Left hindlimb (tissue), 1 donor: ENCODE measurements at places on chromosomes 4 and X.
A peak's percentile ranks its signal among the peaks of the same experiment; 100 is the strongest.

- no peak for DNase-seq
Measured at GRCh38 chr4:101291198-101291597, 56.1 kb downstream of the PPP3CA start.

GRCh38 chr4:114393295-114394038 is 205.1 kb upstream of the UGT8 start:
- no peak for DNase-seq

DNA sequence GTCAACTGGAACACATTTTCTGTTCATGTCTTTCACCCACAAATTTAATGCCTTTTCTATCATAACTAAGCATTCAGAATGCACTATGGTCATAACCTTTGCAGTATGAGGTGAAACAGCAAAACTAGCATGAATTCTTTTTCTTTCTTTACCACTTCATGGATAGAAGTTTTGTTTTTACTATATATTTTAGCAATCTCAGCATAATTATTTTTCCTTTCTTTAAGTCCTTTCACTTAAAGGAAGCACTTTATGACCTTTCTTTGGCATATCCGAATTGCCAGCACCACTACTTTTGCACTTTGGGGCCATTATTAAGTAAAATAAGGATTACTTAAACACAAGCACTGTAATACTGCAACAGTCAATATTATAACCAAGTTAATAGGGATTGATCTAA is 115.1 kb upstream of the DKK2 start:
- DNase-seq, result no peak

DNA sequence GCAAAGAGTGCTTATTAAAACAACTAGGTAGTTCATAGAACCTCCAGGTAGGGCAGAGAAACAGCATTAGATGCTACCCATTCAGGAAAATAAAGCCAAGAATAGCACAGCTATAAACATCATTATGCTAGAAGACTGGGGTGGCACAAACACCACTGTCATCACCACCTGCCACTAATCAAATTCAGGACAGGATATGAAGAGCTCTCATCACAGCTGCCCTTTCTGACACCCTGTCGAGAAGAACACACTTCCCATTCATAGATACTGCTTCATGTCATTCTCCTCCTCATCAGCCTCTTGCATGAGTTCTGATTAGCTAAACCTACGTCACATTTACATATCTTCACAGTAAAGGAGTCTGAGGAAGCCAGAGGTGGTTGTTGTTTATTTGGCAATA is 692.3 kb upstream of the HS3ST1 start:
- DNase-seq, result no peak

- peak; percentile 77 for DNase-seq
Measured at GRCh38 chr4:680928-681645, 6.7 kb downstream of the MYL5 start.

DNA sequence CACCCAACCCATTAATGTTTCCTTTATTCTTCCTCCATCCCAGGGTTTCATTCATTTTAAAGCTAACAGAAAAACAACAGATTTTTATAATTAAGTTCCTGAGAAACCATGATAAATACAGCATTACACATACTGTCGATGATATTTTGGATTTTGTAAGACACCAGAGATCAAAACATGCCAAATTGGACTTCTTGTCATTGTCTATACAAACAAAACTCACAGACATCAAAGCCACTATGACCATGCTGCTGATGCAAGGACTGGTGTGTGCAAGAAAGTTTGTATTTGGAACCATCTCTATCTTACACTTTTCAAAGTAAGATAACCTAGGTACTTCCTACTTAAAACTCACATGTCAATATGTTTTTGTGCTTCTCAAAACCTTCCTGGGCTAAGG is 294.0 kb upstream of the UGT8 start:
- DNase-seq, result no peak

GRCh38 chr4:150384249-150384648 is 197.7 kb upstream of the MAB21L2 start:
- DNase-seq, result no peak

DNA sequence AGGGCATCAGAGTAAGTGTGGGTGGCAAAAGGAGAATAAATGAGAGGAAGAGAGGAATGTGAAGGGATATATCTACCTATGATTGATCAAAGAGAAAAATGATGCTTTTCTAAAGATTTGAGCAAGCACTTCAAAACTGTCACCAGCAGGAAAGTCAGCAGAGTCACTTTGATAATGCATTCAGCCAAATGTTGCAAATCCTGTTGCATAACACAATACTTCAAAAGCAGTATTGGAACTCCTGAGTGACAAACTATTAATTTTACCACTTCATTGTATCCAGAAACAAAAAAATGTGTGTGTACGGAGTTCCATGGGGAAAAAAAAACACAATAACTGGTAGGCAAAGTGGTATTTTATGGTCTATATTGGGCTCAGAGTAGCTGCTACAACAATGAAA is 160.3 kb downstream of the EMCN start:
- DNase-seq, result no peak

- no peak for DNase-seq
Measured at GRCh38 chr4:54227256-54228055, 1.6 kb upstream of the PDGFRA start.

DNA sequence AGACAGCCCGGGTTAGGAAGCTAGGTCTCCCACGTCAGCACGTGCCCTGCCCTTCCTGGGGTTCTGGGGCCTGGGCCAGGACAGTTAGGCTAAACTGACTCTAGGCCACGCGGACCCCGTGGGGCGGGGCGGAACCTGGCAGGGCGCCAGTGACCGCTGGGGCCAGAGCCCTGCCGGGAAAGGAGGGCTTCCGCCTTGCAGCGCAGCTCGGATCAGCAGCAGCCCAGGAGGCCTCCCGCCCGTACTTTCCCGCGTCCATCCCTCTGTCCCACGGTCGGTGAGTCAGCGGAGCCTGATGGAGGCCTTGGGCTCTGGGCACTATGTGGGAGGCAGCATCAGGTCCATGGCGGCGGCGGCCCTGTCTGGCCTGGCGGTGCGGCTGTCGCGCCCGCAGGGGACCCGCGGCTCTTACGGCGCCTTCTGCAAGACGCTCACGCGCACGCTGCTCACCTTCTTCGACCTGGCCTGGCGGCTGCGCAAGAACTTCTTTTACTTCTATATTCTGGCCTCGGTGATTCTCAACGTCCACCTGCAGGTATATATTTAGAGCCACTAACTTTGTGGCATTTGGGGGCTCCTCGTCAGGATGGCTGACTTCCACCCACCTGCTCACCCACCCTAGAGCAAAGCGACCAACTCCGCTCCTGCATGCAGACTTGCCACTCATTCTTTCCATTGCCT is at the start of gene SMIM10:
SMIM10 (plus strand) TSS at position 191 of the 681 bp plus-strand sequence; CDS start at position 296, 105 bp downstream.
- DNase-seq, result peak; percentile 83

DNA sequence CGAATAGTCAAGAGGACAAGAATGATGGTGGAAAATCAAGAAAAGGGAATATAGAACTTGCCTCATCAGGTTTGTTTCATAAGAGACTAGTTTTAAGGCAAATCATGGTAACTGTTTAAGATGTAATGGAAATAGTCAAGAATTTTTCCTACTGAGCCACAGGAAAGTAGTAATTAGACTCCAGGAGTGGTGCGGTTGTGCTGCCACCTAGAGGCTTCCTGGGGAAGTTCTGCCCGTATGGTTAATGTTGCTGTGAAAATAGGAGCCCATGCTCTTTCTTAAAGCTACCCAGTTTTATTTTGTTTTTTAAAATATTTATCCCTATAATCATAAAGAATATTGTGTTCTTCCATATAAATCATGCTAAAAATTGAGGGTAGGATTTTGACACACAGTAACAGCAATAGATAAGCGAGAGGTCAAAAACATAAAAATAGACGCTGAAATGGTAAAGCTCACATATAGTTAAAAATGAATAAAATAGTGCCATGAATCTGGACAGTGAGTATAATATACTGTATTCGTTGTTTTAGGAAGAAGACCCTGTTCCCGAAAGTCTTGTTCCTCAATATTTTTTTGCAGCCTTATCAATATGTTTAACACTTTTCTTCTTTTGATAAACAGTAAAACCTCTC is 87.0 kb downstream of the PHOX2B start:
- DNase-seq, result peak; percentile 76

GRCh38 chr4:71495454-71495853 is 156.6 kb downstream of the SLC4A4 start:
- DNase-seq, result no peak

GRCh38 chr4:184397516-184398163 is 76.7 kb downstream of the IRF2 start:
- no peak for DNase-seq

- DNase-seq, result no peak
Measured at GRCh38 chr4:86561256-86561655, 32.9 kb upstream of the PTPN13 start.

DNA sequence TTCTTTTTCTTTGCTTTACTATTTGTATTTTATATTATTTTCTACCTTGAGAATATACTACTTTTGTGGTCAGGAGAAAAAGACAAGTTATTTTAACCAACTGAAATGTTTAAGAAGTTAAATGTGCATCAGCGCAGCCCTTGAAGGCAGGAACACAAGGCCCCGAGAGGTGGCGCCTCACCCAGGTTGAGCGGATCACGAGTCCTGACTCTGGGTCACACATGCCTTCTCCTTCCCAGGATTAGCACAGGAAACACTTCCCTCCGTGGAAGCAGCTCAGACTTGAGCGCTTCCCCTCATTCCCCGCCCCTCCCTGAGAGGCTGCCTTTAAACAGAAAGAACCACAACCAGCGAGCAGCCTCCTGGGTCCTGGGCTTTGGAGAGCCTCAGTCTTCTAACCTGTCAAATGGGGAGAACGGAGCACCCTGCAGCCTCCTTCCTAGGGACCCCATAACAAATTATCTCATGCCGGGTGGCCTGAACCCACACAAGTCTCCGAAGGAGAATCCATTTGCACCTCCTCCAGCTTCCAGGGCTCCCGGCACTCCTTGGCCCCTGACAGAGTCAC is 217.6 kb downstream of the AFAP1 start:
- DNase-seq, result no peak

DNA sequence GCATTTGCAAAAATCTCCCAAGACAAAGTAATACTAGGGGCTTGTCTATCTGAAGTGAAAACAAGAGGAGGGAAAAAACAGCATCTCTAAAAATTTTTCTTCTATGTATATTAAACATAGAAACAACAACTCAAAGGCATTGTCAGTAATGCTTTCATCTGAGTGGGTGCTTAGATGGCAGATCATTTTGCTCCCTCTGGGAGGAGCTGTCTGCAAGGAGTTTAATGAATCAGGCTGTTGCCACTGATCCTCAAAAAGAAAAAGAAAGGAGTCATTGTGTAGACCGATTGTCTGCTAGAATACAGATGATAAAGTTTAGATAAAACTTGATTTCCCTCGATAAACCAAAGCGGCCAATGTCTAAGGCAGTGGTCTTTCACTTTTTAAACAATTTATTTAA is 49.7 kb upstream of the KLHL8 start:
- DNase-seq, result no peak

DNA sequence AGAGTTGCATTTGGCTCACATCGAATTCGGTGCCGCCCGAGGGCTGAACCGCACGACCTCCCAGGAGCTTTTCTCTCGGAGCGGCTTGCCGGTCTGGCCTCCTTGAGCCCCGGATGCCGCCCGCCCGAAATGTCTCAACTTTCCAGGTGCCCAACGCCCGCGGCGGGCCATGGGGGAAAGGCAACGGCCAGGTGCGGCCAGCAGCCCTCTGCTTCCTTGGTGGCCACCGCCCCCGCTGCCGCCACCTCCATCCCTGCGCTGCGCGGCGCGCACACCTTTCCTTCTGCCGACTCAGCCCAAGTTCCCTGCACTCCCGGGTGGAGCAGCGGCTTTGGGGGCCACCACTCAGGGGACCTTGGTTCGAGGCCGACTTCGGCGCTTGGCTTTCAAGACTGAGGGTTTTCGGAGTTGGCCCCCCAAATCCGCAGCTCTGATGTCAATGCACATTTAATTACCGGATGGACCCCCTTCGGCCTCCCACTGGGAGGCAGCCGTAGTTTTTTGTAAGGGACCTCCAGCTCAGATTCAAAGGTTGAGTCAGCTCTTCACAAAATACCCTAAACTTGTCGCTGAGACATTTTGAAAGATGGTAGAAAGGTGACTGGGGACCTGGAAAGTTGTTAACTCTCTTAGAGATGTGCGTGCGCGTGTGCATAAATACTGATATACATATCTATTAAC is 1.1 kb downstream of the AFF2 start:
- DNase-seq, result no peak

DNA sequence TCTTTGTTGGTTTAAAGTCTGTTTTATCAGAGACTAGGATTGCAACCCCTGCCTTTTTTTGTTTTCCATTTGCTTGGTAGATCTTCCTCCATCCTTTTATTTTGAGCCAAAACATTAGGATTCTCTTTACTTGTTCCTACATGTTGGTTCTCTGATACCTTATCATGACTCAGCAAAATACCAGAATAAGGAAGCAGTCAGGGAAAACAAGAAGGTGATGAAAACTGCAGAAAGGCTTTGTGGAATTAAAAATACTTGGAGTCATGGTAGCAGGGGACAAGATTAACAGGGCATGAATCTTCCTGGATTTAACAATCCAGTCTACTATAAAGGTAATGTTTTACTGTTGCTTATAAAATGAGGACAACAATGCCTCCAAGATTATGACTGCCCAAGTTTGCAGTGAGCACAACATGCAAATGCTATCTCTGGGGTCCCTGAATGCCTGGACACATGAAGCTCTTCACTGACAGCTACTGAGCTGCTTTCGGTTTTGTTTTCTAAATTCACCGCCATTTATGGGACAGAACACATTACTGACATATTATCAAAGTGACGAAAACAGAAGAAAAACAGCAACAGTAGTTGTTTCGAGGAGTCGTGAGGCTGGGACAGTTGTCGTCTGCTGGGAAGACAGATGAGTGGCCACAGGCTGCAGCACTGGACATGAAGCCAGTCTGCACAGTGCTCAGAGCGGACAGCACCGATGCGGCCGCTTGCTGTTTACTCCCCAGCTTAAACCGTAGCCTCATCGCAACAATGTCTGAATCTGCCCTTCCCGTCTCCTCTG is 174.5 kb upstream of the DKK2 start:
- peak; percentile 33 for DNase-seq

- no peak for DNase-seq
Measured at GRCh38 chr4:98387345-98388026, 126.3 kb downstream of the RAP1GDS1 start.

DNA sequence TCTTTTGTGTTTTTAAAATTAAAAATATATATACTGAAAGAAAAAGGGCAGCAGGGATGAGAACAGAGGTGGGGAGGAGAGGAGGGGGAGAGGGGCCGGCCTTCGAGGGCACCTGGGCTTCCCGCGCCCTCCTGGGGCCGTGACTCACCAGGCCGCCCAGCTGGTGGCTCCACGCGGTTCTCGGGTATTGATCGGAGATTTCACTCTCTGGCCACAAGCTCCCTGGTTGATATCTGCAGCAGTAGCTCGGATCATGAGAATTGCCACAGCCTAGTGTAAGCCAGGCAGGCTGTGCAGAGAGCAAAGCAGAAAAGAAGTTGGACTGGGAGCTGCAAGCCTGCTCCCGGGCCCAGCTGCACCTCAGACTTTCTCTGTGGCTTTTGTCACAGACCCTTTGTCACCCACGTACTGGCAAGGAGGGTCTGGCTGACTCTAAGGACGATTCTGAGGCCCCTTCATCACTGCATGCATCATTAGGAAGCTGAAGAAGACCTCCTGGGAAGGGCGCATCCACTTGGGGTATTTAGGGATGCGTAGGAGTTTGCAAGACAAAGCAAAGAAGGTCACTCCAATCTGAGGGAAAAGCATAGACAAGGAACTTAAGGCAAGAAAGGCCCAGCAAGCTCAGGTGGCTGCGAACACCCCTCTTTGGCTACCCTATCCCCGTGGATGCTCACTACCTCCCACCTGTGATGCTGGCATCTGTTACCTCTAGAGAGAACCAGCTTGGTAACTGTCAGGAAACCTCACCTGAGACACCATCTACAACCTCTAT is 71.7 kb downstream of the CPZ start:
- no peak for DNase-seq

GRCh38 chr4:156560701-156561100 is 410.9 kb downstream of the PDGFC start:
- DNase-seq, result no peak

GRCh38 chrX:13597874-13598273 is 28.5 kb downstream of the EGFL6 start:
- peak; percentile 49 for DNase-seq
